ENCODE measurements at places on chromosomes 6 and 20. TPM values are rescaled to one million over a fixed set of nuclear protein-coding genes. Genes with fewer than 3 reads are reported as not detected.

DNA sequence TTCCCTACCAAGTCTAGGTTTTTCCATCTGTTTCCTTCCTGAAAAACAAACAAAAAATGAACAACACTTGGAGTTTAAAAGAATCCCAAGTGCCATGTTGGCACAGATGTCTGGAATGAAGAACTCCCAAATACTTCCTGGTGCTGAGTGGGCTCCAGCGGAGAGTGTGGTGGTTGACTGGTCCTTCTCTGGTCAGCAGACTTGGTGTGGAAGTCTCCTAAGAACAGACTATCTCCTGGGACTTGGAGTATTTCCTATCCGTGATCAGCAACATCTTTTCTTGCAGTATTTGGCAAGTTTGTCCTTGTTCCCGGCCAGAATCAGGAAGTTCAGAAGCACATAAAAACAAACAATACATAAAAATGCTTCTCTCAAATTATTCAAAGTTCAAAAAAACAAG, 154.1 kb downstream of the MTFR2 start:
- no peak for DNase-seq

- no peak for DNase-seq
Observed at GRCh38 chr20:63556873-63557478, 3.0 kb downstream of the FNDC11 start.

DNA sequence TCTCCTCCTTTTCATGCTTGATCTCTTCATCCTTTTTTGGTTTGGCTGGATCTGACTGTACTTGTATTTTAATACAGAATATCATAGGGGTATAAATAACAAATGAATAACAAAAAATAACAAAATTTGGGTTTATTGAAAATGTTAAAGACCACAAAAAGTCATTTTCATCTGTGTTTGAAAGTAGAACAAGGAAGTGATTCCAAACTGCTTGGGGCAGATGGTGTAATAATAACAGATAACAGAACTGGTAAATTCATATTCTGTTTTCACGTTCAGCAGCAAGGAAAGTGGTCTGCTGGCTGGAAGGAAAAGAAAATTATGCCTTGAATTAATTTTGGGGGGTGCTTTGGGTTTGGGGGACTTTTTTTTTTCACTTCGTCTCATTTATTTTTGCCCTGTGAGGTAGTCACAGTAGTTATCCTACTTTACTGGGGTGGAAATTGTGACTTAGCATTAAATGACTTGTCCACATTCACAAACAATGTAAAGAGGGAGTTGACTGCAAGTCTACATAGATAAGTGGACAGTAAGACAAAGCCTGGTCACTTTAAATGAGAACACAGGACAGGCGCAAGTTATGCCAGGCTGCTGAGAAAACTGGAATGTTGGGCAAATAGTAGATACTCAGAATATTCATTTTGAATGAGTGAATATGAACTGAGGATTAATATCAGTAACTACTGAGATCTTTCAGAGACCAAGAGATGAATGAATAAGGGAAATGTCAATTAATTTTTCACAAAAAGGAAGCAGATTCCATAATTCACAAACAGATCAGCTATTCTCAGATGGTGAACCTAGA, 193.9 kb upstream of the CITED2 start:
- DNase-seq: no peak

DNA sequence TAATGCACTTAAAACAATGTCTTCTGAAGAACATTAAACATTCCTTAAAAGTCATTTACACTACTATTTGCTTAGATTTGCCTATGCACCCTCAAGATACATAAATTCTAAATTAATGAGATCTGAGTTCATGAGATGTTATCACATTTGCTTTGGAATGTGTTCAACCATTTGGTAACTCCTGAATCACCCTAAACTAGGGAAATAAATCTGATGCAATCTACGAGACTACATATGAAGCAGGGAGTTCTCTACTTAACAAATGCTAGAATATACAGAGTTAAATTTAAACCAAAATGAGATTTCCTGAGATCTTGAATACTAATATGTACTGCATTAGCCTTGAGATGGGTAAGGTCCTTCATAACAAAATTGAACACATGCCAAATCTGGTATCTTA, 170.1 kb downstream of the CLIC5 start:
- DNase-seq: no peak

DNA sequence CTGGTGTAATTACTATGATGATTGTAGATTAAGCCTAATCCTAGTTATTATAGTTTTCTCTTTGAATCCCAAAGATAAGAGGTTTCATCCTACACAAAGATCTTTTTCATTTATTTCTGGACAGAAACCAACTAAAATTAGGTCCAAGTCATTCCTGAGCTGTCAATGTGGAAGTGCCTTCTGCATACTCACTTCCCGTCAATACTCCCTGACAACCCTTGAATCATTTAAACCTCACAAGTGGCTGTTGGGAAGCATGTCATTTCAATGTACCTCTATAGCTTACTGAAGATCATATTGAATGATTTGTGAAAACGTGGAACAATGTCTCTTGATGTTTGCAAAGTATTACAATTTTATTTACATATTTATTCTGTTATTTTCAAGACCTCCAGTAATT, 274.1 kb downstream of the HACE1 start:
- DNase-seq: no peak

GRCh38 chr20:7496394-7496991, 443.8 kb downstream of the HAO1 start:
- DNase-seq: no peak

DNA sequence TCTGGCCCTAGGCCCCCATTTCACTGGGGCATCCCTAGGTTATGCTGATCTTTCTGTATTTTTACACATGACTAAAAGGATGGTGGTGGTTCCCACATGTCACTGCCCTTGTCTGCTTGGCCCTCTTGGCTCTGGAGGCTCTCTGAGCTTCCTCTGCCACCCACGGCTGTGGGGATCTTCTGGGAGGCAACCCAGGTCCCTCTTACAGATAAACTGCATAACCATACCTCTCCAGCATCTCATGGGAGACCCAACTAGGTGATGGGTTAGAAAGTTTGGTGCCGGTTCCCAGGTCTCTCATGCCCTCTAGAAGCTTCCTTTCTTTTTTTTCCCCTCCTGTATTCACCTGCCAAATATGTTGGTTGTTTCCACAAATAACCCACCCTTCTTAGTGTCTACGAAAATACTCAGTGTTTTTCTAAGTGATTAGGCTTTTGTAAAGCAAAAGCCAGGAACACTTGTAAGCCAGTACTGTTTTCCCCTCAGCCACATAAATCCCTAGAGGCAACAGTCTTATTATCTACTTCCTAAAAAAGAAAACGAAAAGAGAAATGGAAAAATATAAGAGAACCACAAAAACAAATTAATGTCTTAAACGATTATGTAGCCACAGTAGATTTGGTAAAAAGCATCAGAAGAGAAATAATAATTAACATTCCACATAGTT, 71.7 kb upstream of the SMLR1 start:
- DNase-seq: no peak

- peak; percentile 36 for DNase-seq
Observed at GRCh38 chr6:12637960-12638641, 78.5 kb upstream of the PHACTR1 start.

- no peak for DNase-seq
Observed at GRCh38 chr20:325889-326644, 715 bp downstream of the SOX12 start.

- DNase-seq: no peak
Observed at GRCh38 chr6:297571-298232, 5.4 kb downstream of the DUSP22 start.

- DNase-seq: no peak
Observed at GRCh38 chr6:88730611-88731011, 232.8 kb downstream of the RNGTT start.

DNA sequence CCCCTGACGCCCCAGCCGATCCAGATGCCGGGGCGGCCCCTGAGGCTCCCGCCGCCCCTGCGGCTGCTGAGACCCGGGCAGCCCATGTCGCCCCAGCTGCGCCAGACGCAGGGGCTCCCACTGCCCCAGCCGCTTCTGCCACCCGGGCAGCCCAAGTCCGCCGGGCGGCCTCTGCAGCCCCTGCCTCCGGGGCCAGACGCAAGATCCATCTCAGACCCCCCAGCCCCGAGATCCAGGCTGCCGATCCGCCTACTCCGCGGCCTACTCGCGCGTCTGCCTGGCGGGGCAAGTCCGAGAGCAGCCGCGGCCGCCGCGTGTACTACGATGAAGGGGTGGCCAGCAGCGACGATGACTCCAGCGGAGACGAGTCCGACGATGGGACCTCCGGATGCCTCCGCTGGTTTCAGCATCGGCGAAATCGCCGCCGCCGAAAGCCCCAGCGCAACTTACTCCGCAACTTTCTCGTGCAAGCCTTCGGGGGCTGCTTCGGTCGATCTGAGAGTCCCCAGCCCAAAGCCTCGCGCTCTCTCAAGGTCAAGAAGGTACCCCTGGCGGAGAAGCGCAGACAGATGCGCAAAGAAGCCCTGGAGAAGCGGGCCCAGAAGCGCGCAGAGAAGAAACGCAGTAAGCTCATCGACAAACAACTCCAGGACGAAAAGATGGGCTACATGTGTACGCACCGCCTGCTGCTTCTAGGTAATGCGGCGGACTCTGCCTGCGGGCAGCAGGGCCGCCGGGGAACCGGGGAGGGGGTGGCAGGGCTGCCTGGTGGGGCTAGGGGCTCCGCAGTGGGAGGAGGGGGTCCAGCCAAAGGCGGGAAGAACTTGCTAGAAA, 2.3 kb downstream of the GNAS start:
- DNase-seq: no peak

- no peak for DNase-seq
Observed at GRCh38 chr6:147159536-147160374, 44.5 kb upstream of the STXBP5 start.

- DNase-seq: no peak
Observed at GRCh38 chr6:56087421-56087820, 160.0 kb downstream of the COL21A1 start.

DNA sequence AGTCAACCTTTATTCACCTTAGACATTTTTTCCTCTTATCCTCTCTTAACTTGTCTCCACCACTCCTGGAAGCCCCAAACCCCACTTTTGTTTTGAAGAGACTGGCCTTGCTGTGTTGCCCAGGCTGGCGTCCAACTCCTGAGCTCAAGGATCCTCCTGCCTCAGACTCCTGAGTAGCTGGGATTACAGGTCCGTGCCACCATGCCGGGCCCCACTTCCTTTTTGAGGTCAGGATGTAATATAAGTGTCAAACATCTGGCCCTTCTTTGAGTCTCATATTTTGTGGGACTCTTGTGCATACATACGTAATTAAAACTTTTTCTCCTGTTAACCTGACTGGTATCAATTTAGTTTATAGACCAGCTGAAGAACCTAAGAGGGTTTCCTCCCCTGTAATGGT, 1.4 kb upstream of the CDK19 start:
- DNase-seq: no peak

GRCh38 chr6:44458551-44458950, 71.0 kb downstream of the CDC5L start:
- no peak for DNase-seq

- no peak for DNase-seq
Observed at GRCh38 chr6:115782612-115783011, 278.1 kb downstream of the FRK start.

DNA sequence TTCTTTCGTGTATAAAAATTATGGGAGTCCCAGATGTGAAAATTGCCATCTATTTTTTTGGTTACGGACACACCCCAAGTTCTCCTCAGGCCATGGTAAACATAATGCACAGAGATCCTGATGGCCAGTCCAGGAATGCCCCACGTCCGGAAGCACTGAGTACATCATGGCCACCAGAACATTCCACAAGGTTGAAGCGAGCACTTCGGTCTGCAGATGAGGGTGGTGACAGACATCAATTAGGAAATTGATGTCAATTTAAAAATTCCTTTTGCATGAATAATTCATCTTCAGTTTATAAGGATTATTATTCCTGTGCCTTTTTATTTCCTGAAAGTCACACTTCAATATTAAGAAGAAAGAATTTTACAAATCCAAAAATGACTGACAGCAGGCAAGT, 13.2 kb upstream of the EXOC2 start:
- no peak for DNase-seq

- no peak for DNase-seq
Observed at GRCh38 chr6:12420626-12421025, 130.5 kb downstream of the EDN1 start.

- DNase-seq: no peak
Observed at GRCh38 chr6:157265186-157265585, 58.1 kb downstream of the TMEM242 start.

DNA sequence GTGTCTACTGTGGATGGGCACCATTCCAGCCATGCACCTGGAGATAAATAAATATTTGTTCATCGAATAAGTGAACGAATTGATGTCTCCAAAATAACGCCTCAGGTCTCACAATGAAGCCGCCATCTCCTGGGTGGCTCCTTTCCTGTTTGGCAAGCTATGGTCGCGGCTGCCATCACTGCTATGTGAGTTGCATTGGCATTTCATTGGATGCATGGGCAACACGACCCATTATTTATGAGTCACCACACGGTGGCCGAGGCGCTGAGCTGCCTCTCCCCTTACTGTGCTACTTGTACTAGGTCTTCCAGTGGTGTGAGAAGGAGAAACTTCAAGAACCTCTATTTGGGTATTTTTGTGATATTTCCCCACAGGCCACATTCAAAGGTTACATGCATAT, 21.3 kb upstream of the PDE10A start:
- no peak for DNase-seq

DNA sequence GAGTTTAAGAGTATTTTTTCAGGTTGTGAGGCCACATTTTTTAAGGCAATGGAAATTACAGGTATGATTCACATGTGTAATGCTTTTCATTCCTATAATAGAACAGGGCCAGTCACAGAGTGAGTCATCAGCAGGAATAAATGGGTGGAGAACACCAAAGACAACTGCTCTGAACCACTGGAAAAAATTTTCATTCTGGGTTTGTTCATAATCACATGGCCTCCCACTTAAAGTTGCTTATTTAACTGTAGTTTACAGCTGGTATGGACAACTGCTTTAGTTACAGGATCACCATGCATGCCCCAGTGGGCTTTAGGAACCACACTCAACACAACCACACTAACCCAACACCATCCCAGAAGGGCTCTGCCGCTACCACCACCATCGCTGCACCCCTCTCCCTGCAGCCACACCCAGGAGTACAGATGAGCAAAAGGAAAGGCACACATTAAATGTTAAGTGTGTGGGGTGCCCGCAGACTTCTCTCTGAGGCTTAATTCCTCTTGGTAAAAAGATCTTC, 107.0 kb upstream of the DST start:
- no peak for DNase-seq

GRCh38 chr6:54291146-54291545, 17.1 kb upstream of the TINAG start:
- DNase-seq: peak; percentile 44

GRCh38 chr6:120279466-120280167, 930.1 kb upstream of the MAN1A1 start:
- no peak for DNase-seq

- DNase-seq: no peak
Observed at GRCh38 chr6:8432614-8433013, 2.7 kb downstream of the SLC35B3 start.

- DNase-seq: no peak
Observed at GRCh38 chr20:57250607-57251343, 15.7 kb downstream of the BMP7 start.

LSM2 gene
- total RNA-seq: 74.3 TPM

GSTA2 gene
- total RNA-seq: not detected

OPRM1 gene
- total RNA-seq: not detected

HCK gene
- not detected for total RNA-seq

CGAS gene
- 3.4 TPM for total RNA-seq

ZC3H12D gene
- not detected for total RNA-seq

CASP8AP2 gene
- 6.6 TPM for total RNA-seq

HDDC2 gene
- 14.9 TPM for total RNA-seq

CCN2 gene
- 551 TPM for total RNA-seq

WFDC10B gene
- not detected for total RNA-seq

EPB41L2 gene
- total RNA-seq: 91.5 TPM

SLC2A10 gene
- total RNA-seq: 20.6 TPM

Measured in glomerular endothelial cell (primary cell).